A673 (cell line): ENCODE measurements at places on chromosomes 13 and 19.

DNA sequence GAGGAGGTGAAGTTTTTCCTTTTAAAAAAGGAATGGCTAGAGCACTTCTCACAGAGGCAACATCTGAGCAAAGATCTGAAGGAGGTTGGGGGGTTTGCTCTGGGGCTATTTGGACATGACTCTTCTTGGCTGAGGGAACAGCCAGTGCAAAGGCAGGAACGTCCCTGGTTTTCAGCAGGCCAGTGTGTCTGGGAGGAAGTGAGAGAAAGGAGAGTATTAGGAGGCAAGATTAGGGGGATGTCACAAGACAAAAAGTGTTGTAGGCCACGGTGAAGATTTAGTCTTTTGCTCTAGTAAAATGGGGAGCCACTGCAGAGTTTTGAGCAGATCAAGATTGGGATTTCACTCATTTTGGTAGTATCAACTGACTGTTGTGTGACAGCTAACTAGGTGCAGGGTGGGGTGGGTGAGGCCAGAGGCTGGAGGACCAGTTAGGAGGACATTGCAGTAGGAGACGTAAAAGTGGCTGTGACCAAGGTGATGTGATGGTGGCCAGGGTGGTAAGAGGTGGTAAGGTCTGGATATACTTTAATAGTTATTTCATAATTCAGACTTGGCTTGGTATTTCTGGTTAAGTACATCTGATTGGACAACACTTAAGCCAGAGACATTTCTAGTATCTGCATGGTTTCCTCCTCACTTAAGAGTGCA, 40.6 kb downstream of the WDFY2 start:
- no peak for DNase-seq

- no peak for DNase-seq
Measured at GRCh38 chr13:112065521-112065866, 1.5 kb upstream of the SOX1 start.

GRCh38 chr13:66378894-66379293, 851.2 kb downstream of the PCDH9 start:
- DNase-seq, result no peak

- DNase-seq, result no peak
Measured at GRCh38 chr13:90336507-90336906, 1011.0 kb upstream of the MIR17HG start.

DNA sequence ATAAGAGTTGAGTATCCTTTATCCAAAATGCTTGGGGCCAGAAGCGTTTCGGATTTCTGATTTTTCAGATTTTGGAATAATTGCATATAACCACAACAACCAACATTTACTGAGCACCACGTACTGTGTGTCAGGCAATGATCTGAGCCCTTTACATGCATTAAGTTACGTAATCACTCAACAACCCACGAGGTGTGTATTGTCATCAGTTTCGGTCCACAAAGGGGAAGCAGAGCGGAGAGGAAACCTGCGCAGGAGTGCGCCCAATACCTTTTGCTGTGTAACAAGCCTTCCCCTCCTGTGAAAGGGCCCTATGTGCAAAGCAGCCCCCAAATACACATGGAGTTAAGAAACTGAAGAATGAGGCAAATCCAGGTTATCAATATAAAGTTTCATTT, 20.7 kb upstream of the NLRP12 start:
- no peak for DNase-seq

DNA sequence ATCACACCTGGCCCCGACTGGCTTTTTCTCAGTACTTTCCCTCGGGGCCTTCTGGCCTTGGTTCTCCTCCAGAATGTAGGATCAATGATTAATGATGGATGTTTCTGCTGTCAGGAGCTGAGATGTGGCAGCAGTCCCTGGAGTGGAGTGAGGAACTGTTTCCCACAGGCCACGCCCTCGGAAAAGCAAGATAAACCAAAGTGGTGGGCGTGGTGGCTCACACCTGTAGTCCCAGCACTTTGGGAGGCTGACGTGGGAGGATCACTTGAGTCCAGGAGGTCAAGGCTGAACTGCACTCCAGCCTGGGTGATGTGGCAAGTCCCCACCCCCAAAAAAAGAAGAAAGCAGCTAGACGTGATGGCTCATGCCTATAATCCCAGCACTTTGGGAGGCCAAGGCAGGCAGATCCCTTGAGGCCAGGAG, 7.1 kb upstream of the SHFL start:
- no peak for DNase-seq

DNA sequence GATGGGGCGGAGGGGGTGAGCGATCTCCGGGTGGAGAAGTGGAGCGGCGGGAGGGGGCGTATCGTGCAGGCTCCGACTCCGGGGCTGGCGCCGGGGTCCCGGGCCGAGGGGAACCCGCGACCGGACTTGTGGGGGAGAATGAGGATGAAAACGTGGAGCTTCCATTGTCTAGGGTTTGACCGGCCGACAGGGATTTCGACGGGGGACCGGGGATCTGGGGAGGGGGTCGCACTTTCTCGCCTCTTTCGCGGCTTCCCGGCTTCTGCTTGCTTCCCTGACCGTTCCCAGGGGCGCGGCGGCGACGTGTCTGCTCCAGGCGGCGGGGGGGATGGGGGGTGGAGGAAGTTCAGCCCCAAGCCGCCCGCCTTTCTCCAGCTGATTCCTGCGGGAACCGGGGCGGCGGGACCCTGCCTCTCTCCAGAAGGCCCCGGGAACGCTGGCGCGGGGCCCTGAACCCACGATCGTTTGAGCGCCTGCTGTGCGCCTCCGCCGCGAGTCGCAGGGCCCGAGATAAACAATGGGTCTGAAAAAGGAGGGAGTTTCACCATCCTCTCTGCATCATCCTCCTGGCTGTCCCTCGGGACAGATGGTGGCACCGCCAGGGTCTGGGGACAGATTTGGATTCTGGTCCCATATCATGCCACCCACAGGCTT, 790 bp downstream of the TPM4 start:
- peak; percentile 72 for DNase-seq

GRCh38 chr13:90455823-90456222, 891.7 kb upstream of the MIR17HG start:
- no peak for DNase-seq

GRCh38 chr19:15161028-15161984, 39.5 kb downstream of the NOTCH3 start:
- DNase-seq, result peak; percentile 56

DNA sequence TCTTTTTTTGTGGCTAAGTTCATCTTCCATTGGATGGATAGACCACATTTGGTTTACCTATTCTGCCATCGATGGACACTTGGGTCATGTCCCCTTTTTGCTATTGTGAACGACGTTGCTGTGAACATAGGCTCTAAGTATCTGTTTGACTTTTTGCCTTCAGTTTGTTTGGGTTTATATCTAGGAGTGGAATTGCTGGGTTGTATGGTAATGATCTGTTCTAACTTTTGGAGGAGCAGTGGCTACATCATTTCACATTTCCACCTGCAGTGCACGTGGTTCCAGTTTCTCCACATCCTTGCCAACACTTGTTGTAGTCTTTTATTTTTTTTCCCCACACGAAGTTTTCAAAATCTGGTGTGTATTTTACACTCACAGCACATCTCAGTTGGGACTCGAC, 21.7 kb downstream of the BICRA start:
- no peak for DNase-seq

DNA sequence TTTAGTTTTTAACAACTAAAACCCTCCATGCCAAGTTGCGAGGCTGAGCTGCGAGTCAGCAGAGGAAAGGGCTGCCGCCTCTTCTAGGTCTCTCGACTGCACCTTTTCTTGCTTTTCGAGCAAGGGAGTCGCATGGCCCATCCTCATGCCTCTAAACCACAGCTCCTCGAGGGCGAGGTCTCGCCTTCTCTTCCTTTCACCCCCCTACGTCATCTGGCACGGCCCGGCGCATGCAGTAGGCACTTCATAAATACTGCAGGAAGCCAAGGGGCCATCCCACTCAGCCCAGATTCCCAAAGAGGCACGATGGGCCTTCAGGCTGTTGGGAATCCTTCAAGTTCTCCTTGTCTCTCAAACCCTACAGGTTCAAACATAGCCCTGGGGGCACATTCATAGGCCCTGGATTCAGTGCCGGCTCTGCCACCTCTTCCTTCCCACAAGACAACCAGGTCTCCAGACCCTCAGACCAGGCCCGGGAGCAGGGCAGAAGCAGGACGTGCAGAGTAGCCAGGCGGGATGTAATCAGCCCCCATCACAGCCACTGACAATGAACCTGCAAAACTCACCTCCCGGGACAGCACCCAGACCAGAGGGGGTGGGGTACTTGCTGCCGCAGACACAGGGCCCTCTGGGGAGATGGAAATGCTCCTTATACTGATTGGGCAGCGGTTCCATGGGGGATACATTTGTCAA, 41.7 kb downstream of the GGACT start:
- DNase-seq, result no peak

DNA sequence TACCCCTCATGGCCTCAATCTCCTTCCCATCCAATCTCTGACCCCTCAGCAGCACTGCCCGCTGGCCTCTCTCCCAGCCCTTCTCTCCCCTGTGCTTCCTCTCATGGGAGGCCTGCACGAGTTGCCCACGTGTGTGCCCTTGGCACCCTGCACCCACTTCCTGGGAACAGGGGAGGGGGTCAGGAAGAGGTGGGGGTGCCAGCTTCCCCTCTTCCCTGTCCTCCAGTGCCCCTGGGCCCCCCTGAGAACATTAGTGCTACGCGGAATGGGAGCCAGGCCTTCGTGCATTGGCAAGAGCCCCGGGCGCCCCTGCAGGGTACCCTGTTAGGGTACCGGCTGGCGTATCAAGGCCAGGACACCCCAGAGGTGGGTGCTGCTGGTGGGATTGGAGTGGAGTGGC, 19.2 kb downstream of the AXL start:
- no peak for DNase-seq

- no peak for DNase-seq
Measured at GRCh38 chr13:22227895-22228294, 557.0 kb downstream of the FGF9 start.

DNA sequence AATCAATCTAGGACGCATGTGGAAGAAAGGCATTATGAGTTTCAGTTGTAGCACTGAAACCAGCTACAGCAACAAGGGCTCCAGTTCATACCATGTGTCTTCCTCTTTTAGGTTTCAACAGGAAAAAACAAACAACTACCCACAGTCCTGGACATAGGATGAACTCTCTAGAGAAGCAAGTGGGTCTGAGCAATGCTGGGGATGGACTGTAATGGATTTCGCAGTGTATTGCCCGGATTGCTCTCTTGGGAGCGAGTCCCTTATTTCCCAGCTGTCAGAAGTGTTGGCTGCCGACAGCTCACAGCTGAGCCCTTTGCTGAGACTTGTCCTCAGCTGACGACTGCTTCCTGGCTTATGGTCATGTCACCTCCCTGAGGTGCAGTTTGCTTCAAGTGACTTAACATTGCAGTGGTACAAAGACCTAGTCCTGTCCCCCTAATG, 12.1 kb upstream of the MYCBP2 start:
- no peak for DNase-seq

GRCh38 chr19:33811736-33812387, 15.2 kb downstream of the KCTD15 start:
- no peak for DNase-seq

DNA sequence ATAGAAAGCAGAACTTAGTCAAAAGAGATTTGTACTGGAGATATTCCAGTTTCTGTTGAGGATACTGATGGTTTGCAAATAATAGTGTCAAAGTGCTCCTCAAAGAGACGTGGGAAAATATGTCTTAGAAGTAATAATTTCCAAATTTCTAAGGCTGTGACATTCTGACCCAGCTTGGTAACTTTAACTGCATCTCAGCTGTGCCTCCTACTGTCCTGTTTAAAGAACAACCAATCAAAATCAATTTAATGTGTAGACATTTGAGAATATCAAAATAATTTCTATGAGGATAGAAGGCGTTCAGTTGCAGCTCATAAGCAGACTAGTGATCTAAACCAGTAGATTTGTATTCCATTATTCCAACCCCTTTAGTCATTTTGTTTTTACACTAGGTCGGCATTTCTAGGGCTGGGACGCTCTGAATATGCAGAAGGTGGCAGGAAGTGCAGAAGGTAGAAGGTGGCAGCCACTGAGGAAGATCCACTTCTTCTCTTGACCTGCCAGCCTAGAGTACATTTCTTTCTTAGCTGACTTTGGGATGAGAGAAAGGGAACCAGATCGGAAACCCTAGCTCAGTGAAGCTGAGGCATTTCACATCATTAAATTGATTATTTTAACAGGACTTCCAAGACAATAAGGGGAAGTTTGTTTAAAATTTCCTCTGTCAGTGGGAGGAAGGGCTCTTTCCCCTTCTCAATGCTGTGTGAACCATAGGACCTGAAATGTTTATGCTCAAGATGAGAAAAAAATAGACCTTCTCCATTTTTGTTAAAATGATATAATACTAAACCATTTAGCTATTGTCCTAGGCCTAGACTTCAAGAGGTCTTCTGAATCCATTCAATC, 67.5 kb downstream of the COL4A1 start:
- no peak for DNase-seq

DNA sequence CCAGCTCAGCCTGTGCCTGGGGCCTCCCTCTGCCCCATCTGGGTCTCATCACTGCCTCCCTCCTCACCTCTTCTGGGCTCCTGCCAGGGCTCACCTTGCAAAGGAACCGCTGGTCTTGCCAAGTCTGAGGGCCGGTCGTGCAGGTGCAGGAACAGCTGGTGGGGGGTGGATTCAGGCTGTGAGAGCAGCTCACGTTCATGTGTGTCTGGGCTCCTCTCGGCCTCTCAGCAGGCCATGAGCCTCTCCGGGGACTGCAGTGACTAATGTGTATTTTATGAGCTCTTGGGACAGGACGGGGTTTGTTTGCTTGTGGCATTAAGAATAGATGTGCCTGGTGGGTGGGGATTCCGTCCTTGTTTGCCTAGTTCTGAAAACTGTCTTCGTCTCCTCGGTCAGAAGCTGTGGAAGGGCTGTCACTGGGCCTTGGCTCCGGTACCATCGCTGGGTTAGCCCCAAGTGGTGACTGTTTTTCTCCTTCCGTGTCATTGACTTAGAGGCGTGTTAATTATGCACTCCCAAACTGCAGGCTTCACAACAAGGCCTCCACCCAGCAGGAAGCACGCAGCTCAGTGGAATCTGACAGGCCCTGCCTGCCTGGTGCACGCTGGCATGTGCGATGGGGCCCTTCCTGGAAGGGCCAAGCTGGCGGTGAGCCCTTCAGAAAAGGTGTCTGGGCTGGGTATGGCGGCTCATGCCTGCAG, 77.6 kb downstream of the KDM4B start:
- DNase-seq, result peak; percentile 92

GRCh38 chr19:5676105-5676771, 4.1 kb downstream of the MICOS13 start:
- DNase-seq, result no peak

- no peak for DNase-seq
Measured at GRCh38 chr13:88648598-88649373, 977.6 kb downstream of the SLITRK5 start.

- DNase-seq, result no peak
Measured at GRCh38 chr13:99307648-99308339, 595 bp upstream of the GPR183 start.

DNA sequence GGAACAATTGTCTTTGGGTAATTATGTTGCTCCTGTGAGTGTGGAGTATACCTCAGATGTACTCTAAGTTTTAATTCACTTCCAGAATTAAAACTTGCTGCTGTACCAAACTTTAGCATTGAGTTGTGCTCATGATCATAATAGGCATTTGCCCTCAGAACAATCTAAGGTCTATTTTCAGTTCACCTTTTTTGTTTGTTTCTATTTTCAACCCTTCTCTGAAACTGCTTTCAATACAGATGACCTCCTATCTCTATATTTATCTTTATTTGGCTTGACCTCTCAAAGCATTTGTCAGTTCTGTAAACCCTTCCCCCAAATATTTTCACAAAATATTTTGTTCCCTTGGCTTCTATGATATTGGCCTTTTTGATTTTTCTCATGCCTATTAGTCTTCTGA, 873.0 kb downstream of the OLFM4 start:
- DNase-seq, result no peak
